Stimulated activated CD4-positive, alpha-beta T cell treated with anti-CD3 and anti-CD28 coated beads, TNF-alpha, amount 100 ng/mL, for 1 hour (primary cell): ENCODE measurements at places on chromosomes 11 and 22.

DNA sequence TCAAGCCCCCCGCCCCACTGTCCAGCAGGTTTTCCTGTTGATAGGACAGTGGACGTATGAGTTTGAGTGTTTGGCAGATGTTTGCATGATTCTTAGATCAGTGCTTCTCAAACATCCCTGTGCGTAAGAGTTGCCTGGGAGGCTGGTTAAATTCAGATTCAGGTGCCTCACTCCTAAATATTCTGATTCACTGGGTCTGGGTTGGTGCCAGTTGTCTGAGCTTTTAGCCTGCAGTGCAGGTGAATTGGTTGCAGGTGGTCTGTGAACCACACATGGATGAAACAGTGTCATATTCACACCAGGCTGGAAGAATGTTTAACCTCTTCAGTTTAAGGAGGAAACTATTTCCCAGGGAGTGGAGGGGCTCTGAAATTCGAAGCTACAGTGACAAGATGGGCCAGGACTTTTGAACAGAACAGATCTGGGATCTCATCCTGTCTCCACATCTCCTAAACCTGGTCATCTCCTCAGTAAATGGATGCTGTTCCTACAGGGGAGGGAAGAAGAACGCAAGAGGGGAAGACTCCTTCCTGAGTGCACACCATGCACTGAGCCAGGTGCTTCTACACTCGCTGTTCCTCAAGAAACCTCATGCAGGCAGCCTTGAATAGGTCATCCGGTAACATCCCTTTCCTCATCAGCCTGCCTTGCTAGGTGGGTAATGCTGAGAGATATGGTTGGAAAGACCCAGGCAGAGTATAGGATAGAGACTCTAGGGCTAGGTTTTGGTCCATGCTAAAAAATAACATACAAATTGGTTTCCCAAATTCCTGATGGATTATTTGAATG is 47.8 kb downstream of the TEAD1 start:
- no peak for DNase-seq

DNA sequence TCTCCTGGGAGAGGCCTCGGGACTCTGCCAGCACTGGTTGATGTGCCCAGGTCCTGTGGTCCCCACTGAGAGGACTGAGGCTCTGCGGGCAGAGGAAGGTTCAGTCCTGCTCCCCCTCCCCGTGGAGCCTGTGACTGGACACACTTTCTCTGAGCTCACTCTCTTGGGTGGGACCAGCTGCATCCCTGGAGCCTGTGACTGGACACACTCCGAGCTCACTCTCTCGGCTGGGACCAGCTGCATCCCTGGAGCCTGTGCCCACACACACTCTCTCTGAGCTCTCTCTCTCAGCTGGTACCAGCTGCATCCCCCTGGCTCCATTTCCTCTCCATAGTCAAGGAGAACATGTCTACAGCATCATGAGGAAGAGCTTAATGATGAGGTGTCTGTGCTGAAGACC is 39.5 kb downstream of the TOLLIP start:
- no peak for DNase-seq

DNA sequence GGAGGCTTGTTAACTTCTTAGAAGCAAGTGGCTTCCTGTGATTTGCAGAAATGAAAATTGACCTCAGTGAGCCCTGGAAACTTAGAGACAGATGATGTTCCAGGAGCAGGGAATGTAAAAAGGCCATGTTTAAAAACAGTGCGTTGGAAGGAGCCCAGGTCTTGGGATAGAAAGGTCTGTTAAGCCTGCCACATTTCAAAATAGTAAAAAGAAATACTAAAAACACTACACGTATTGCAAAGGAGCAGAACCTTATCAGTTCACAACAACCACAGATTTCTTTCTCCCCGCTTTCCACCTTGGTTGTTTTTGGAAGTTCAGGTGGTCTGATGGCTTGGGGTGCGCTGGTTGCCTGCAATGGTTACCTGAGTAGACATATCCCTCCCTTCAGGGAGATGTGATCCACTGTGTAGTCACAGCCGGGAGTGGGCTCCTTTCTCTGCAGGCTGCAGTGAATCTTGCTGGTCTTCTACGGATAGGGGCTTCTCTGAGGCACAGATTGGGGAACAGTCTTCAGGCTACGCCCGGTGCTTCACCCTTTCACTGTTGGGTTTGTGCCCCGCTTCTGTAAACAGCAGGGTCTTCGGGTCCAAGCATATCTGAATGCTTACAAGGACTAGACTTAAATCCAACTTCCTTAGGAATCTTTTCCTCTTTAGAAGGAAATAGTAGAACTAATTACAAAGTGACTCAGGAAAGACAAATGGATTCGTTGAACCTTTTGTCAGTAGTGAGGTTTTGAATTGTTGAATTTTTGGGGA is 1.9 kb downstream of the TEAD1 start:
- no peak for DNase-seq

- no peak for DNase-seq
Measured at GRCh38 chr11:114132944-114133394, 73.5 kb downstream of the ZBTB16 start.

DNA sequence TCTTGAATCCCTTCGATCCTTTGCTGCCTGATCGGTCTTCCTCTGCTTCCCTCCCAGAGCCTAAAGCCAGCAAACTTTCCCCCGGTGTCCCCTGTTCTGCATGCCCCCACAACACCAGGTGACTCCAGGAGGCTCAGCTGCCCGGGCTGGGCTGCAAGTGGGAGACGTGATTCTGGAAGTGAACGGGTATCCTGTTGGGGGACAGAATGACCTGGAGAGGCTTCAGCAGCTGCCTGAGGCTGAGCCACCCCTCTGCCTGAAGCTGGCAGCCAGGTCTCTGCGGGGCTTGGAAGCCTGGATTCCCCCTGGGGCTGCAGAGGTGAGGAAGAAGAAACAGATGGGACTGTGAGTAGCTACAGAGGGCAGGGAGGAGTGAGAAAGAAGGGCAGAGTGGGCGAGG is 3.6 kb downstream of the NHERF4 start:
- no peak for DNase-seq

GRCh38 chr22:29634847-29635246 is 31.4 kb downstream of the NF2 start:
- DNase-seq, result no peak

GRCh38 chr11:926341-926916 is 759 bp downstream of the AP2A2 start:
- DNase-seq, result no peak

- DNase-seq, result no peak
Measured at GRCh38 chr11:65745049-65745448, 24.5 kb upstream of the RNASEH2C start.

DNA sequence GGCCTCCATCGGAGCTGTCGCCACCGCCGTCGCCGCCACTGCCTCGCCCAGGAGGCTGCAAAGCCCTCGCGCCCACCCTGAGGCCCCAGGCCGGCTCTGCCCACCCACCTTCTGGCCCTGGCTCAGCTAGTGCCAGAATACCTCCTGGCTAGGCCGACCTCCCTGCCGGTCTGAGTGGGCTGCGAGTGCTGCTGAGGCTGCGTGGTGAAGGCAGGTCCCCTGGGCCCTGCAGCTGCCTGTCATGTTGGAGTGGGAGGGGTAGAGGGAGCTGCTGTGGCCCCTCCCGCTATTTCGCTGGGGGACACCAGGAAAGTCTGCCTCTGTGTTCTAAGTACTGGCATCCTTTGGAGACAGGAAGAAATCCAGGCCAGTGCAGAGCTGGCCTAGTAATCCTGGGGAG is 34.2 kb downstream of the LRRC10B start:
- no peak for DNase-seq

GRCh38 chr11:115617767-115618166 is 113.6 kb upstream of the CADM1 start:
- no peak for DNase-seq

GRCh38 chr11:26905368-26905767 is 88.5 kb upstream of the FIBIN start:
- no peak for DNase-seq

DNA sequence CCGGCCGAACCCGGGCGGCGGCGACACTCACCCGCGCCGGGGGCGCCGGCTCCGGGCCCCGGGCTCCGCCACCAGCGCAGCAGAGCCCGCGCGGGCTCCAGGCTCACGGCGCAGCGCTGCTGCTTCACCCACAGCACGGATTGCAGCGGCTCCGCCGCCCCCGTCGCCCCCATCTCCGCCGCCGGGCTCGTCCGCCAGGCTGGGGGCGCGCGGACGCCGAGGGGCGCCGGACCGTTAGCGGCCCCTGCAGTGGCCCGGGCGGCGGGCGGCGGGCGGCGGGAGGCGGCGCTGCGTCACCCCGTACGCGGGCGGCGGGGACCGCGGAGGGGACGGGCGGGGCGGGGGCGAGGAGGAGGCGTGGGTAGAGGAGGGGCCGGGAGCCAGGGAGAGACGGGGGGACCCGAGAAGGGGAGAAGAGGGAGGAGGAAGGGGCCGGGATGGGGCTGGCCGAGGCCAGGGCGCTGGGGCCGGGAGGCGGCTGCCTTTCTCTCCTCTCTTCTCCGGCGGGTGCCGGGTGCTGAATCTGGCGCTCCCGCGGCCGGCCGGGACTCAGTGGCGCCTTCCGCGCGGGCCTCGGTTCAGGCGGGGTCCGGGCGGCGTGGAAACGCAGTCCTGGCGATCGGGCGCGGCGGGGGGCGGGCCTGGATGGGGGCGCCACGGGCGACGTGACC is at the start of gene CERK:
CERK (minus strand) TSS at position 277 of the 671 bp plus-strand sequence; CDS start at position 173, 104 bp downstream.
- peak; percentile 60 for DNase-seq

DNA sequence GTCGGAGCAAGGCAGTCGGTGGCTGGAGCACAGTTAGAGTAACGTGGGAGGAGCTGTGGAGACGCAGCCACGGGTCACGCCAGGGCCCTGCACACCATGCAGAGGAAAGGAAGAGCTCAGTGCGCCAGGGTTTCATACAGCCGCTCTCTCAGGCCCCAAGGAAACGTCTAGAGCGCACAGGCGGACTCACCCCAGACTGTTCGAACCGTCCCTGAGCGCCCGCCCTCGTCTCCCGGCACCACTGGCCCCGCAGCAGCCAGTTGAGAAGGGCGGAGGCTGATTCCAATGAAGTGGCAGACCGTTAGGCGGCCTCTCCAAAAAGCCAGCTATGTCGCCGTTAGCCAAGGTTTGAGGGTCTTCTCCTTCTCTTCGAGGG is 483 bp upstream of the HYLS1 start:
- no peak for DNase-seq

DNA sequence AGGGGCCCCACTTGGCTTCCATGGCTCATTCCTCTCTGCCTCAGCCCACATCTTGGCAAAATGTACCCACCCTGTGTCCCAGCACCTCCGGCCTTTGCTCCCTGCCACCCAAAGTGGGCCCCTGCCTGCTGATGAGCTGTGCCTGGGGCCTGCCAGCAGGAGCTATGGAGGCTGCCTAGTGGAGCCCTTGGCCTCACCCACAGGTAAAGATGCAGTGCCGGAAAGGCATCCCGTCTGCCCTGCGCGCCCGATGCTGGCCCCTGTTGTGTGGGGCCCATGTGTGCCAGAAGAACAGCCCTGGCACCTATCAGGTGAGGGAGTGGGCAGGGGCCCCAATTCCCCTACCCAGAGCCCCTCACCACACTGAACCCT is 1.3 kb downstream of the TBC1D10C start:
- DNase-seq, result no peak

- no peak for DNase-seq
Measured at GRCh38 chr11:94281324-94281723, 23.1 kb upstream of the IZUMO1R start.

DNA sequence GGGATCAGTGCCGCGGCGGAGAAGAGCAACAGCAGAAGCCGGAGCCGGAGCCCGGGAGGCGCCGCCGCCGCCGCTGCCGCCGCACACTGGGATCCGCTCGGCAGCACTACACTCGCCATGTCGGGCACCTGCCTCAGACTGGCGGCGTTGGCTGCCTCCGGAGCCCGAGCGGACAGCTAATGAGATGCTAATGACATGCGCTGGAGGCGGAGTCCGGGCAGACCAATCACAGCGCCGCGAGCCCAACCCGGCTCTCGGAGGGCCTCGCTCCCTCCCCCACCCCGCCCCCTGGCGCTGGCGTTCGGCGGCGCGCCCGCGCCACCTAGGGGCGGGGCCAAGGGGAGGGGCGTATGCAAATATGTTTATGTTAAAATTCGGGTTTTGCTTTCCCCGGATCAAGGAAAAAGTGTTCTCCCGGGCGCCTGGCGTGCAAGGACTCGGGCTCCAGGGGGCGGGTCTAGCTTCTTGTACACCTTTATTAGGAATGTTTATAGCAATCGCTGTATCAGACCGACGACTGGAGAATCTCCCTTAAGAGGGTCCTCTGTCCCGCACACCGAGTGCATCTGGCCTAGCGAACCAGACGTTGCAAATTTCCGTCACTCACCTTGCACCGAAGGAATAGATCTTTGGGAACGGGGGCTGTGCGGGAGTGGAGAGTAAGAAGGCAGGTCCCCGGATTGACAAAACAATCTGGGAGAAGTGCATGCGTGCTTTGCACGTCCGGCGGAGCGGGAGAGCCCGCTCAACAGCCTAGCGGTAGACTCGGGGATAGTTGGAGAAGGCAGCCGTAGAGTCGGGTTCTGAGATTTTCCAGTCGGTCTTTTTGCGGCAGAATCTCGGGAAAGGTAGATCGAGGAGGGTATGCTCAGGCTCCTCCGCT is at the start of gene CADM1:
CADM1 (minus strand) TSS at position 140 of the 883 bp plus-strand sequence.
- DNase-seq, result peak; percentile 56

DNA sequence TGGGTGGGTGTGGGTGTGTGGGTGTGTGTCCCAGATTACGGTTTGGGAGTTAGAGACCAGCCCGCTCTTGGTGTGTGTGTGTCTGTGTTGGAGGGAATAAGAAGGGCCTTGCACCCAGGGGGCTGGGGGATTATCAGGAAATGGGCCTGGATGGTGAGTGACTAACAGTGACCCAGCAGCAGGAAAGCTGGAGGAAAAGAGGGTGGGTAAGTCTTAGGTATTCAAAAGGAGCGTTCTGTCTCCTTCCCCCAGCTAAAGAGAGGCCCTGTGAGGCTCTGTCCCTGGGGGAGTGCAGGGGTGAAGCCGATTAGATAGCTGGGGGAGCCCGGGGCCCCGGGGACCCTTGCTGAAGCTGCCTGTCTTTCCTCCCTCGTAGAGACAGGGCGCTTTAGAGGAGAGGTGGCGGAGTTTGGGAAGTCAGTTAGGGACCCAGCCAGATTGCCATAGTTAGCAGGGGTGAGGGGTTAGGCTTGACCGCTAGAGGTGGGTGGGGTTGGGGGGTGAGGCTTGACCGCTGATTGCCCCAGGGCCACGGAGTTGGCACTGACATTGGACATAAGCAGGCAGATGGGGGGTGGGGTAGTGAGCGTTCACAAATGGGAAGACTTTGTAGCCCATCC is 1.5 kb downstream of the OAF start:
- no peak for DNase-seq

DNA sequence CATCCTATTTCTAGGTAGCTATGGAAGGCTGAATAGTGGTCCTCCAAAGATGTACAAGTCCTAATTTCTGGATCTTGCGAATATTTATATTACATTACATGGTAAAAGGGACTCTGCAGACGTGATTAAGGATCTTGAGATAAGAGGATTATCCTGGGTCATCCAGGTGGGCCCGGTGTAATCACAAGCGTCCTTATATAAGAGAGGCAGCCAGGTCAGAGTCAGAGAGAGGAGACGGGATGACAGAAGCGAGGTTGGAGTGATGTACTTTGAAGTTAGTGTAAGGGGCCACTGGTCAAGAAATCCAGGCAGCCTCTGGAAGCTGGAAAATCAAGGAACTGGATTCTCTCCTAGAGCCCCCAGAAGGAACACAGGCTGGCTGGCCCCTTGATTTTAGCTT is 70.1 kb upstream of the MYOD1 start:
- DNase-seq, result no peak

DNA sequence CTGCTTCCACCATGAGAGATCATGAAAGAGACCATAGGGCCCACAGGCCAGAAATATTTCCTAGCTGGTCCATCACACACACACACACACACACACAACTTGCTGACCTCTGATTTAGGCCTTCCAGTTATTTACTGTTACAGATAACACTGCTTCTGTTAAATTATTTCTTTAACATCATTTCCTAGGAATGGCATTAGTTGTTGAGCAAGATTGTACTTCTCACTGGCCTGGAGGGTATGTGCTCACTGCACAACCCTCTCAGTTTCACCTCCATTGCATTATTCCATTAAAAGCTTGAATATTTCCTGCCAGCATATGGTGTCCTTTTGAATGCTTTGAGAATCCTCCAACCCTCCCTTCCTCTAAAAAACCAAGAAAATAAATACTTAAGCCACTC is 104.4 kb downstream of the MICAL2 start:
- DNase-seq, result no peak
